ENCODE measurements at places on chromosomes 2 and 18.

- no peak for DNase-seq
These were observed 12.2 kb downstream of the LPIN1 start for GRCh38 chr2:11758647-11759046.

GRCh38 chr2:178119179-178119922, 7.1 kb downstream of the RBM45 start:
- DNase-seq, result no peak

GRCh38 chr2:18129348-18129747, 250.9 kb downstream of the KCNS3 start:
- no peak for DNase-seq

GRCh38 chr2:113342650-113343049, 63.9 kb upstream of the PAX8 start:
- DNase-seq, result no peak

DNA sequence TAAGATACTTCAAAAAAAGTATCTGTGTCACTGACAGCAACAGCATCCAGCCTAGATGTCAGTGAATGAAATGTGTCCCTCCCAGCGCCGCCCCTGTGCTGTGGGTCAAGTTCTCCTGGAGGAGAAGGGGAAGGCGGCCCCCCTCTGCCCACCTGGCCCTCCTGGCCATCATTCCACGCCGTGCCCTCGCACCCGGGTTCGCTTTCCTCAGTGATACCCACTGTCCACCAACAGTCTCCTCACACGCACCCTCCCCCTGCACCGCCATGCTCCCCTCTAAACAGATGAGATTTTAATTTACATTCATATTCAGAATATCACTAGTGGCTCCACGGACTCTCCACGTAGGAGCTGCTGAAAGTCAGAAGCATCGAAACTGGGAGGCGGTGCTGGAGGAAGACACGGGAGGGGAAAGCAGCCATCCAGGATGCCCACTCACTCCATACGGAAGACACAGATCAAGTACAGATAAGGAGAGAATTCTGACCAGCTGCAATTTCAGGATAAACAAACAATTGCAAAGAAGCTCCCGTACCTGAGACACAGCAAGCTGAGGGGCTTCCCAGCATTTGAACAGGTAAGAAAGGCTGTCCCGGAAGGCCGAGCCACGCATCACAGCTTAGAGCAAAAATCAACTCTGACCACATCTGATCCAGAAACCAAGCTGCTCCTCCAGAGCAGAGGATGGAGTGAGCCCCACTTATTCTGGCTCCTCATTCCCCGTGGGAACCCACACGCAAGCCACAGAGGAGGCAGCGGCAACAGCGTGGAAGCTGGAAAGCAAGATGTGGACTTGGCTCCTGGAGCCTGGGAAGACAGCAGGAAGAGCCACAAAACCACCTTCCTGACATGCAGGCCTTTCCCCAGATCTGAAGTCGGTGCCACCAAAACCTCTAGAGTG, 49.7 kb downstream of the PXDN start:
- no peak for DNase-seq

- no peak for DNase-seq
These were observed 157.4 kb upstream of the RGPD4 start for GRCh38 chr2:107669335-107669734.

DNA sequence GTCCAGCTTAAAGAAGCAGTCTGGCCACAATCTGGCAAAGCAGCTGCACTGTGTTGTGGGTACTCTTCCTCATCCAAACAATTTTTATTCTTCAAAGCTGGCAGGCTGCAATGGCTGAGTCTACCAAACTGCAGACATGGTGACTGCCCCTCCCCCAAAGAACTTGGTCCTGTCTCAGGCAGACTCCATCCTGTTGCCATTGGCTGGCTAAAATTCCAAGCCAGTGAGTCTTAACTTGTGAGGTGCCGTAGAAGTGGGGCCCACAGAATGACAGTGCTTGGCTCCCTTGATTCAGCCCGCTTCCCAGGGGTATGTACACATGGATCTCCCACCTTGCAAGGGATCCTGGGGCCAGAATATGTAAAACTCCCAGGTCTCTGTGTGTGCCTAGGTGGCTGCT, 14.5 kb upstream of the NXPH2 start:
- DNase-seq, result no peak

DNA sequence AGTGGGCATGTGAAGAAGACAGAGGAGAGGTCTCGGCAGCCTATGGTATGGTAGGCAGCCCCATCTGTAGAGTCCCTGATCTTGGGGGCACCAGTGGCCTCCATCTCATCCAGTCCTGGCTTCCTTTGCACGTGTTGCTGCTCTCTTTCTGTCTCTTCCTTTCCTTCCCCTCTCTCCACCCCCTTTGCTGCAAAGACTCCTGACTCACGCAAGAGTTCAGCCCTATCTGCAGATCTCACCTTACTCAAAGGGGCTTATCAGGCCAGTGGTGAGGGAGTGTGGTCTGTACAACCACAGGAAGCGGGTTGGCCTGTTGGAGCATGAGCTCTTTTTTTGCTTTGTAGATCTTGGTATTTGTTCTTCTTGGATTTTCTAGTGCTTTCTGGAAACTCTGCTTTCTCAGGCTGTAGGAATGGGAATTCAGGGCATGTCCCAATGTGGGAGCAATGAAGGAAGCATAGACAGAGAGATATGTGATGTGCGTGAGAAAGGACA, 14.6 kb upstream of the NT5DC4 start:
- DNase-seq, result no peak

DNA sequence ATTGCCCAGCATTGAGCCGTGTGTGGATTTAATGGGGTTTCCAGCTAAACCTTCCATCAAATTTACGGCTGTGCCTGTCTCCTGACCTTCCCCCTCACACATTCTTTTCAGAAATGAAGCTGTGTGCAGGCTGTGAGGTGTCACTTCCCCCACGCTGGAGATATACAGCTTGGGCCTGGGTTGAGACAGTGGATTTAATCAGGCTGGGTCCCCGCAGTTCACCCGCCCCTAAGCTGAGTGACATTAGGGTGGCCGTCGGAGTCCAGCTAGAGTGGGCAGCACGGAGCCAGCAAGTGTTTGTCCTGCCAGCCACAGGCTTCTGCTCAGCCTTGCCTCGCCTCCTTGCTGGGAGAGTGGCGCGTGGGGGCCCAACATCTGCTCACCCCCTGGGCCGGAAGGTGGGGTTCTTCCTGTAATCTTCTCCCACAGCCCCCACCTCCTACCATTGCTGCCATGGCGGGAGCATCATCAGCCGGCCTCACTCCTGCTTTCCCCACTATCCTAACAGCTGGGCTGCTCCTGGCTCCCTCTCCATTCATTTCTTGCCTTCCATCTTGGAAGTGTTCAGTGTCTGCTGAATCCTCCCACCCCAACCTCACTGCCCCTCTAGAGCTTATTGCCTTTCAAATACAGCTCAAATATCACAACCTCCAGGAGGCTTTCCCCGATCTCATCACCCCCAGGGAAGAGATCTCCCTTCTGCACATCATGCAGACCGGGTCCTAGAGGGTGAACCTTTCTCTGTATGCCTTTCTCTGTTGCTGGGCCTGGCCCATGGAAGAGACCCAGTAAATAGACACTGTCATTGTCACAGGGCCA, 149.0 kb downstream of the GLI2 start:
- no peak for DNase-seq

DNA sequence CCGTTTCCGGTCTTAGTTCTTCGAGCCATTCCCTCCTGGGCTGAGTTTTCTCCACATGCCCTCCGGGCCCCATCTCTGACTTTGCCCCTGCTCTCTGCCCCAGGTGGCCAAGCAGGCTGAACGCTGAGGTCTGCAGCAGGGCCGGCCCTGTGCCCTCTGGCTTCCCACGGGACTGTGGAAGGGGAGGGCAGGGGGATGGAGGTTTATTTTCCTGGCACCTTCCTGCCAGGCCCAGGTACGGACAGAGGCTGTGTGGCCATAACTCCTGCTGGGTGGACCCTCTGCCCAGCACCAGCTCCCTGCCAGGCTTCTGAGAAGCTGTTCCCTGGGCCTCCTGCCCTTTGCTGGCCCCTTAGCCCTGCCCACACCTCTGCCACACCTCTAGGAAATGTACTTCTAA, 164.0 kb downstream of the TFCP2L1 start:
- no peak for DNase-seq

GRCh38 chr2:30283931-30284565, 52.7 kb downstream of the LBH start:
- no peak for DNase-seq

- DNase-seq, result no peak
These were observed 32.0 kb downstream of the IMPA2 start for GRCh38 chr18:12013186-12013916.

DNA sequence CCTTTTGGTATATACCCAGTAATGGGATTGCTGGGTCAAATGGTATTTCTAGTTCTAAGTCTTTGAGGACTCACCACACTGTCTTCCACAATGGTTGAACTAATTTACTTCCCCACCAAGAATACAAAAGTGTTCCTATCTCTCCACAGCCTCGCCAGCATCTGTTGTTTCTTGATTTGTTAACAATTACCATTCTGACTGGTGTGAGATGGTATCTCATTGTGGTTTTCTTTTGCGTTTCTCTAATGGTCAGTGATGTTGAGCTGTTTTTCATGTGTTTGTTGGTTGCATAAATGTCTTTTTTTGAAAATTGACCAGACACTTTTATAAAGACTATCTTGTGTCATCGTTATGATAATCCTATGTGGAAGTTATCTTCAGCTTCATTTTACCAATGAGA, 16.0 kb upstream of the ATP8B1 start:
- DNase-seq, result no peak

- no peak for DNase-seq
These were observed 138.7 kb downstream of the CDH20 start for GRCh38 chr18:61471942-61472341.

DNA sequence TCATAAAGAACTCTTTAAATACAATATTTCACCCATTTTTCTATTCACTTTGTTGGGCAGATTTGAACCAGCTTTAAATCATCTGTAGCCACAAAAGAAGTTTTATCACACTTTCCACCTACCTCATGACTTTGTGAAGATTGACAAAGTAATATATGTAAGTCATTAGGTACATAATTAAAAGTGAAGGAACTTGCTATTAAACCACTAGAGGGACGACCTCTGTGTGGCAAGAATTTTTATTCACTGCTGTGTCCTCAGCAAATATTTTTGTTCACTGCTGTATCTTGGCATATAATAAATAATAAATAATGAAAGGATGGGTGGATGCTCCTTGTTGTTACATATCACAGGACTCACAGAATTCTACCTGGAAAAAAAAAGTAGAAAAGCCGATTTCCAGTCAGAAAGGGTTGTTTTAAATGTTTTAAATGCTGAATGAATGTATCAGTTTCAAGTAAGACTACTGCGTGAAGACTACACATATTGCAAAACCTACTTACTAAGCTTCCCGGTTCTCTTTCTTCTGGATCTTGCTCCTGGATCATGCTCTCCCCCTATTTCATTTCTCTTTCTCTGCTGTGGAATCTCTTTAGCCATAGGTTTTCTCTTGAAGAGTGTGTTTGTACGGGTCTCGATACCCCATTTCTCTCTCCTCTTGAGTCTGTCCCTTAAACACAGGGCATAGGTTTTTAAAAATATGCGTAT, 44.8 kb downstream of the KCMF1 start:
- DNase-seq, result no peak

All from activated gamma-delta T cell (primary cell).